ENCODE measurements at places on chromosomes 7 and 10.

- DNase-seq, result peak; percentile 8
Measured at GRCh38 chr7:29042824-29043231, 84.7 kb upstream of the TRIL start.

GRCh38 chr7:55084307-55084706 is 65.5 kb downstream of the EGFR start:
- no peak for DNase-seq

DNA sequence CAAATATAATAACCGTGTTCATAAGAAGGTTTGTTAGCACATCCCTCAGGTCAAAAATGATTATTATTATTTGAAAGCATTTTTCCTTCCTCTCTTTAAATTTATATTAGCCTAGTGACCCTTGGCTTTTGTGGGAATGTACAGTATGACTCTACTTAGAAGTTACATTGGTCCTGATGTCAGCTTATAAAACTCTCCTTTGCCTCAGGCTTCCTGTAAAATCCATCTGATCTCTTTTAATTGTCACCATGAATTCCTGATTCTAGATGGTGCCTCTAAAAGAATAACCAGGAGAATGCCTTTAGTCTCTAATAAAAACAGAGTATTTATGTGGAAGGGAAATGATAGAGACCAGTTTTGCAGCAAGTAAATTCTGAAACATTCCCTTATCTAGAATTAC is 1134.4 kb downstream of the XPNPEP1 start:
- no peak for DNase-seq

DNA sequence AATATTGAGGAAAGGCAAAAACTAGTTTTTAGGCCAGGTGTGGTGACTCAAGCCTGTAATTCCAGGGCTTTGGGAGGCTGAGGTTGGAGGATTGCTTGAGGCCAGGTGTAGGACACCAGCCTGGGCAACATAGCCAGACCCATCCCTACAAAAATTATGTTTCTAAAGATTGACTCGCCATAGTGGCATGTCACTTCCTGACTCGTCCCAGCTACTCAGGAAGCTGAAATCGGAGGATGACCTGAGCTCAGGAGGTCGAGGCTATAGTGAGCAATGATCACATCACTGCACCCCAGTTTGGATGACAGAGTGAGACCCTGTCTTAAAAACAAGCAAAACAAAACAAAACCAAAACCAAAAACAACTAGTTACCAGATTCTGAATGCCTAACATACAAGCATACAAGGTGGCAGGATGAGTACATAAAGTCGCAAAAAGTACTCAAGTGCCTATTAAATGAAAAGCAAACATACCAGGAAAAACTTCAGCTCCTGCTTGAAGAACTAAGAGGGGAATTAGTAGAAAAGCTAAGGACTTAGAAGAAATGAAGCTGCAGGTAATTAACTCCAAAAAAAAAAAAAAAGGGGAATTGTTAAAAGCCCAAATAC is 14.1 kb downstream of the ZNF398 start:
- no peak for DNase-seq

GRCh38 chr7:96685353-96685752 is 24.3 kb downstream of the SEM1 start:
- DNase-seq, result no peak

Measured in astrocyte (in vitro differentiated cells and primary cell).